ENCODE measurements at places on chromosomes 13 and 19.

- no peak for DNase-seq
These were observed 69.4 kb downstream of the TEX29 start for GRCh38 chr13:111389621-111390521.

- DNase-seq: no peak
These were observed 108.5 kb downstream of the STK24 start for GRCh38 chr13:98468361-98468760.

DNA sequence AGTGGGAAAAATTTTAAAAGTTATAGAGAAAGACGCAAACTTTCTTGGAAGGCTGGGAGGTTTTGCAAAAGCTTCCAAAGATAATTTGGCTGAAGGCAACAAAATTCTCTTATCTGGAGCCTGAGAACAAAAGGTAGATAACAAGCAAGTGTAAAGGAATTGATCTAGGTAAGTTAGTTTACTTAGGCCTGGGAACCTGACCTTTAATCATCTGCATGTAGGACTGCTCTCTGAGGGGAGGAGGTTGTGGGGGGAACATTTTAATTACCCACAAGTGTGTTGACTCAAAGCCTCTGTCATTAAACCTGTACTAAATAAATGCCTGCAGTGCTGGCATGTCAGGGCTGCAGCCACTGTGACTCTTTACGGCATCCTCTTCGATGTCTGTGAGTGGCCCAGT, 532.3 kb upstream of the SLITRK5 start:
- no peak for DNase-seq

- DNase-seq: no peak
These were observed 1387.2 kb downstream of the OLFM4 start for GRCh38 chr13:54415753-54416366.

GRCh38 chr19:18839465-18840287, 7.9 kb downstream of the UPF1 start:
- DNase-seq: no peak

- no peak for DNase-seq
These were observed 4.7 kb upstream of the MVB12A start for GRCh38 chr19:17415121-17415520.

DNA sequence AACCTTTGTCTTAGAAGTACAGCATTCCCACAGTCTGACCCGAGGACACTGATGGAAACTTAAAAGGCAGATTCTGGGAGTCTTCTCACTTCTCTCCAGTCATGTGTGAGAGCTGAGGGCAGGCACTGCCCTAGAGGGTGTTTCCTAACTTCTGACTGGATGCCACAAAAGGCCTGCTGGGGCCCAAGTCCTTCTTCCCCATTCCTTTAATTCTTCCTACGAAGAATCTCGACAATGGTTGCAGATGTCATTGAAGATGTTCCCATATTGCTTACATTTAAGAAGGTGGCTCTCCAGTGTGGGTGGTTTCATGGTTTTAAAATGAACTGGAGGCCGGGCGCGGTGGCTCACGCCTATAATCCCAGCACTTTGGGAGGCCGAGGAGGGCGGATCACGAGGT, 27.4 kb upstream of the ZNF564 start:
- DNase-seq: no peak

- DNase-seq: no peak
These were observed 57.1 kb upstream of the RANBP3 start for GRCh38 chr19:6035026-6035425.

DNA sequence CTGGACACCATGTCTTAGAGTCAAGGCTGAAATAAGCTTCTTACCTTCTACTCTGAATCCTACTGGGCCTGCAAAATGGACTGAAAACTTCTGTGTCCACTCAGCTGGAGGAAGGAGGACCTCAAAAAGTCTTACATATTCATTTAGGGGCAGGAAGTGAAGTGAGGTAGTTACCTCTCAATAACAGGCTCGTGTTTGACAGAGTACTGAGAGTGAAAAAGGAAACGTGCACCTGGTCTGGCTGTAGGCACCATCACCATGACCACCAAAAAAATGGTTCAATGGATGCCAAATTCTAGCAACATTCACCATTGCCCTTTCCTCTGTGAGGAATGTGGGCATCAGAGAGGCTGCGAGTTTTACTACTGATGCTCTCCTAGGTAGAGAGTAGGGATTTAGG, 176.2 kb downstream of the RFC3 start:
- no peak for DNase-seq

DNA sequence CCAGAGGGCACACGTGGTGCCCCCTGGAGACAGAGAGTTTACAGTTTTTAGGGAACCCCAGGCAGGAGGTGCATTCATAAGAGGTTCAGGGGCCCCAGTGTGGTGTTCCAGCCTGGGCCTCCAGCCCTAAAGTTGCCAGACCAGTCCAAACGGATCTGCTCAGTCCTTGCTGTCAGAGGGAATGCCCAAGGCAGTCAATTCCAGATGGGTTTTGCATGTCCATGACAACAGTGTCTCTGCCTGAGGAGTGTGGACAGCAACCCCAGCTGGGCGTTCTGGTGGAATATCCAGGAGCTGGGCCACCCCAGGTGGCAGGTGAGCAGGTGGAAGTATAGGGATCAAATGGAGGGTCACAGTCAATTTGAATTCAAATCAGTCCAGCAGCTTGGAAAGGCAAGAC, 25.3 kb downstream of the FBXO27 start:
- no peak for DNase-seq

GRCh38 chr19:55467236-55468053, 2.9 kb upstream of the C19orf85 start:
- peak; percentile 80 for DNase-seq

Measured in hematopoietic multipotent progenitor cell treated with erythropoietin and hydrocortisone succinate and interleukin-3 and kit ligand, for 17 days (in vitro differentiated cells).